ENCODE measurements at places on chromosomes 11 and 22. TPM values are rescaled to one million over a fixed set of nuclear protein-coding genes. Genes with fewer than 3 reads are reported as not detected.

GRCh38 chr22:36510966-36511881, 4.4 kb upstream of the FOXRED2 start:
- H3K27me3 ChIP-seq, result no peaks in the 10 kb centered on the region
- H3K27ac ChIP-seq, result peak overlapping the region; percentile 33
- H3K4me3 ChIP-seq, result no peak overlapping the region
- H3K4me1 ChIP-seq, result peaks cover 5% of the 10 kb centered on the region
- DNase-seq, result peak; percentile 88
- H3K36me3 ChIP-seq, result peaks cover 56% of the 10 kb centered on the region

- H3K27ac ChIP-seq, result no peak overlapping the region
- H3K4me1 ChIP-seq, result peaks cover 22% of the 10 kb centered on the region
- no peaks in the 10 kb centered on the region for H3K36me3 ChIP-seq
- DNase-seq, result no peak
- peaks cover 22% of the 10 kb centered on the region for H3K27me3 ChIP-seq
- no peak overlapping the region for H3K4me3 ChIP-seq
Measured at GRCh38 chr11:113376156-113376555, 11.4 kb upstream of the ANKK1 start.

GRCh38 chr22:45997077-45997776, 20.3 kb upstream of the WNT7B start:
- no peaks in the 10 kb centered on the region for H3K27me3 ChIP-seq
- H3K36me3 ChIP-seq, result no peaks in the 10 kb centered on the region
- peak overlapping the region; percentile 55 for H3K27ac ChIP-seq

GRCh38 chr11:105100981-105101630, 38.5 kb downstream of the CARD18 start:
- H3K36me3 ChIP-seq, result no peaks in the 10 kb centered on the region
- no peaks in the 10 kb centered on the region for H3K27me3 ChIP-seq
- no peaks in the 10 kb centered on the region for H3K4me1 ChIP-seq
- H3K4me3 ChIP-seq, result no peak overlapping the region
- no peak overlapping the region for H3K27ac ChIP-seq
- DNase-seq, result no peak

Gene SMTNL1
- 0.22 TPM for total RNA-seq

Gene GDPD4
- not detected for total RNA-seq

Data from endodermal cell (in vitro differentiated cells).